NCI-H446 treated with DMSO at 0.1 percent for 48 hours (cell line): ENCODE measurements at places on chromosomes 1 and 21.

DNA sequence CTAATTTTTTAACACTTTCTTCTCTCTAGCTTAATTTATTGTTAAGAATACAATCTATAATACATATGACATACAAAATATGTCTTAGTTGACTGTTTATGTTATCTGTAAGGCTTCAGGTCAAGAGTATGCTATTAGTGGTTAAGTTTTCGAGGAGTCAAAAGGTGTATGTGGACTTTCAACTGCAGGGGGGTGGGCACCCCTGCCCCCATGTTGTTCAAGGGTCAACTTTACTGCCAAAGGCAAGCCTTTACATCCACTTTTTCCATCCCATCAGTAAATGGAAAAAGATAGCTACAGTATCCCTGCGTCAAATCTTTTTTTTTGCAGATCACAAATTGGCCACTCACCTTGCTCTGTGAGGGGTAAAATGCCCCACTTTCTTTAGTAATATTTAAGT, 6.3 kb downstream of the METTL18 start:
- DNase-seq, result no peak

DNA sequence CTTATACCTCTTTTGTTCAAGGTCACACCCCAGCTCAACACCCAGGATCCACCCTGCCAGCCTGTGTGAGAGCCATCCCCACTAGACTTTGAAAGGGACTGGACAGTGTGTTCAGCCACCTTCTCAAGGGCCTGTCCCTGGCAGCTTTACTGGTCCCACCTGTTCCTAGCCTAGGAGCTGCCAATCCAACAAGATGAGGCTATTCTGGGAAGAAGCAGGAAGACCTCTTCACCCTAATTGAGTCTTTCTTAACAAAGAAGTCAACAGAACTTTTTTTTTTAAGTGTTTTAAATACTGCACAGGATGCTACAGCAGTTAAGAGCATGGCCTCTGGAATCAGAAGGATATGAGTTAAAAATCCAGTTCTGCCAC, 95.8 kb upstream of the HOOK1 start:
- DNase-seq, result no peak

- DNase-seq, result no peak
Observed at GRCh38 chr21:31536138-31536537, 123.4 kb upstream of the SOD1 start.

DNA sequence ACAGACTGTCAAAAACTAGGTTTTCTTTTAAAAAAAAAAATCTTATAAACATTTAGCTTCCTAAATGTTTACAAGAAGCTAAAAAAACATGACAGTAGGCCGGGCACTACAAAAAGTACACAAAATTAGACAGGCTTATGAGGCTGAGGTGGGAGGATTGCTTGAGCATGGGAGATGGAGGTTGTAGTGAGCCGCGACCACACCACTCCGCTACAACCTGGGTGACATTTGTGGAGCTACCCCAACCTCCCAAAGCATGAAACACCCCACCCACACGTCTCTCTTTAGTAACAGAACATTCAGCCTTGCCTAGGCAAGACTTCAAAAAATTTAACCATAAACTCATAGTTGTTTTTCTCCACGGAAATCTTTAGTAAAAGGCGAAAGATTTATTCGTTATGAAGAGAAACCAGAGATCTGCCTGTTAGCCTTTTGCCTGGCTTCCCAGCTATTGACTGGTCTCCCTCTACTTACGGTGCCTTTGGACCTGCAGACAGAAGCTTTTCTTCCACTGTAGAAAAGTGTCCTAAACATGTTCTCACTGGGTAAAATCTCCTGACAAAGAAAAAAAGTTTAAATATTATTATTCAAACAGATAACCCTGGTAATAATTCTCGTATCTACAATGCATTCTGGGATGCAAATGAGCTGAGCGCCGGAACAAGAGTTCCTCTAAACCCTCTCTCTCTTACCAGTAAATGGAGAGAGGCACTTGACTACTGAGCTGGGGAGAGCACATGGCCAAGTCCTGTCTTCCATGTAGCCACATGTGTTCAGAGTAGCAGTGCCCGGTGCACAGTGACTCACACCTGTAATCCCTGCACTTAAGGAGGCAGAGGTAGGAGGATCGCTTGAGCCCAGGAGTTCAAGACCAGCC, 9.2 kb downstream of the RNU5D-1 start:
- peak; percentile 78 for DNase-seq

DNA sequence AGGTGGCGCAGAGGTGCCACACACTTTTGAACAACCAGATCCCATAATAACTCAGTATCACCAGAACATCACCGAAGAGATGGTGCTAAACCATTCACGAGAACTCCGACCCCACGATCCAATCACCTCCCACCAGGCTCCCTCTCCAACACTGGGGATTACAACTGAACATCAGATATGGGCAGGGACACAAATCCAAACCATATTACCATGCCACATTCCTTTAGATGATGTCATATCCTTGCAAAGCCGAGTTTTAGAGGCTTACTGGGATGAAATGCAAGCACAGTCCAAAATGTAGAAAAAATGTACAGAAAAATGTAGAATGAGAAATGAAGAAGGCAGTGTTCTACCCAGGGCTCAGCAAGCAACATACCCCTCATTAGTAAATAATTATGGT, 64.7 kb downstream of the SGIP1 start:
- DNase-seq, result no peak

DNA sequence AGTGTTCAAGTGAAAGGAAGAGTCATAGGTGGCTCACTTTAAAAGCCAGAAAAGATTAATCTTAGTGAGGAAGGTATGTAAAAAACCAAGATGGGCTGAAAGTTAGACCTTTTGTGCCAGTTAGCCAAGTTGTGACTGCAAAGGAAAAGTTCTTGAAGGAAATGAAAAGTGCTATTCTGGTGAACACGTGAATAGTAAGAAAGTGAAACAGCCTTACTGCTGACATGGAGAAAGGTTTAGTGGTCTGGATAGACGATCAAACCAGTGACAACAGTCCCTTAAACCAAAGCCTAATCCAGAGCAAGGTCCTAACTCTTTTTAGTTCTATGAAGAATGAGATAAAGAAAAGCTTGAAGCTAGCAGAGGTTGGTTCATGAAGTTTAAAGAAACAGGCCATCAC, 106.4 kb downstream of the CTH start:
- no peak for DNase-seq

DNA sequence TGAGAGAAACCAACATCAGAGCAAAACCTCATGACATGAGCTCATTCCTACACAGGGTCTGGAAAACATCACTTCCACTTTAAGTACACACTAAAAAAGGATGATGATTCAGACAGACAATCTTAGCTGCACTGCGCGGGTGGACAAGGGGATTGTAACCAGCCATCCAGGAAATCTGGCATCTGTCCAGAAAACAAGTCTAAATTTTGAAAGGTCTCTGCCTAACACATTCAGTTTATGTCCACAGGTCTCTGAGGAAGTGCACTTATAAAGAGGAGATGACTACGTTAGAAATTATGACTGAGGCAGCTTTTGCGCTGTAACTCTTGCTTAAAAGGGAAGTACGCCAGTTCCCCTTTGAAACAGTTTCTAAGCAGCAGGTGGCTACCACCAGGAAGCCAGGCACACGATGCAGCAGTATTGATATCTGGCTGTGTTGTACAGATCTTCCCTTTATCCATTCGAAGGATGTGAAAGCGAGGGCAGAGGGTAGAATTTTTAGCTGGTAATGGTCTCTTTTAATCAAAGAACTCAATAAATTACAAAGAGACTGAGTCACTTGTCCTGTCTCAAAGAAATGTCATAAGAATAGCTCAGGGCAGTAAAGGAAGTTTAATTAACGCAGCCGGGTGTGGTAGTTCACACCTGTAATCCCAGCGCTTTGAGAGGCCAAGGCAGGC, 128.0 kb downstream of the SETD4 start:
- DNase-seq, result no peak

DNA sequence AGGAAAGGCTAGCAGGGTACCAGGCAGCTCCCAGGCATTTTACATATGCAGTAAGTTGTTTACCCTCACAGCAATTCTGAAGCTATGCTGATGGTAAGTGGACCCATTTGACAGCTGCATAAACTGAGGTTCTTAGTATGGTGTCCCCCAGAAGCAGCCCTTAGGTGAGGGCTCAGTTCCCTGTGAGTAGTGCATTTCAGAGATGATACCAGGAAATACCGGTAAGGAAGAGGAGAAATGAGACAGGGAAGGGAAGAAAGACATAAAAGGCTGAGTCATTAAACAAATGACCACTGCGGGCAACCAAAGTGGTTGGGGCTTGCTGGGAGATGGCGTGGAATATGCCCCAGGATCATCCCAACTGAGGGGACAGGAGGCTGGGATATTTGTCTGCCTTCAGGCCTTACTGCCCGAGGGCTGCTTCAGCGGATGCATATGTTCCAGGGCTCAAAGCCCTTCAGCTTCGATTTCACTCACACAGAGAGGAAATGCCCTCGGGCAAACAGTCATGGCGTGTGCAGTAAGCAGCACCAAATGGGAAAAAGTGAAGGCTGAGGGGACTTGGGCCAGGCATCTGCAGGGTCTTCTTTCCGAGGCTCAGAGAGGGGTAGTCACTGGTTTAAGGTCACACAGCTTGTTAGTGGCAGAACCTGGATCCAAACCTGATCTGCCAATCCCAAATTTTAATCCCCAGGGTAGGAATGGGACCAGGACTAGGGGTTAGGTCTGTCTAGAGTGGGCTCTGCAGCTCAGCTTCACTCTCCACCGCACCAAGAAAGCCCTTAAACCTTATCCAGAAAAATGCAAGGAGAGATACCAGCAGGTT, 133.7 kb upstream of the RUNX3 start:
- DNase-seq, result no peak

DNA sequence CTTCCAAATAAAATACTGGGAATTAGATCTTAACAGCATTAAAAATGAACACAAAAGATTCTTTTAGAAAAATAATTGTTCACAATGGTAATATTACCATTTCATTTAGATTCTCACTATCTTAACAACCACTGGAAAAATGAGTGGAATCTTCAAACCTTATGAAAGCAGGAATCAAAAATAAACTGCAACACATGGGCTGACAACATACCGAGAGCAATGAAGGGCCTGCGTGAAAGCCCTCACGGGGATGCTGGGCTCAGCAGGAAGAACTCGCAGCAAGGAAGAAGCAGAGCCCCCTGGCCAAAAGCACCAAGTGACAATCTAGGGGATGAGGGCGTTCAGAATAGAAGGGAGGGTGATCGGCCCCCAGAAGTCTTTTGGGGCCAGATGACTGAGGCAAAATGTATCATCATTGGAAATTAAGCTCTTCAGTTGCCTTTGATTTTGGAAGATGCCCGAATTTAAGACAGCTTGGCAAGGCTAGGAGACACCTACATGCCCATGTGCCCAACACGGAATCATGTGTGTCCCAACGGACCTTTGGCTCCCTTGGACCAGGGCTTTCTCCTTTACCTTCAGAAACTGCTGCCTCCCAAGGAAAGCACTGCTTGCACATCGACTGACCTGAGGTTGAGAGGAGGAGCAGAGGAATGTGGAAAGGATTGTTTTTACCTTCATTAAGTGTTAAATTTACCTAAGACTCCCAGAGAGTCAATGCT, 103.9 kb downstream of the TGFBR3 start:
- DNase-seq, result no peak

DNA sequence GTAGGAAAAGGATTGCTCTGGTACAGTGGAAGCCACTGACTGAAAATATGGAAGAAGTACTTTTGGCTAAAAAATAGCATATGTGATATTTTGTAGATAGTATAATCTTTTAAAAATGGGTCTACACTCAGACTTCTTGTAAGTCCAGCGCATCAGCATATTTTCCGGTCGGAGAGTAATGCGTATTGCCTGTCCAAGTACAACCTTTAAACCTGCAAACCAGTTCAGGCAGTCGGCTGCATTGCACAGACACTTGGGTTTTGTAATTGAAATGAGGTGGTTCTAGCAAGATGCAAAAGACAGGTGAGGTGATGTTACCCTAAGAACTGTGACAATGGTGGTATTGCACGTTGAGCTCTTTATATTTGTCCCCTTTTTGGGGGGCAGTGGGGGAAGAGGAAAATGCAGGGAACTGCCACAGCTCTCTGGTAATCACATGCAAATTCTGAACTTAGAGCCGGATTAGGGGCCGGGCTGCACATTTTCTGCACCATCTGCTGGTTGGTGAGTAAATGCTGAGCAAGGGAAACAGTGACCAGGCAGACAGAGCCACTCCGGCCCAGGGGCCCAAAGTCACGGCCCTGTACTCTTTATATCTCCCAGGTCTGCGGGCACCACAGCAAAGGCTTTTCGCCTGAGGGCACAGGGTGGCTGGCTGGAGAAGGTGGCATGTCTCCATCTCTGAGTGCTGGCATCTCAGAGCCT, 2.3 kb downstream of the GPR137B start:
- DNase-seq, result no peak

DNA sequence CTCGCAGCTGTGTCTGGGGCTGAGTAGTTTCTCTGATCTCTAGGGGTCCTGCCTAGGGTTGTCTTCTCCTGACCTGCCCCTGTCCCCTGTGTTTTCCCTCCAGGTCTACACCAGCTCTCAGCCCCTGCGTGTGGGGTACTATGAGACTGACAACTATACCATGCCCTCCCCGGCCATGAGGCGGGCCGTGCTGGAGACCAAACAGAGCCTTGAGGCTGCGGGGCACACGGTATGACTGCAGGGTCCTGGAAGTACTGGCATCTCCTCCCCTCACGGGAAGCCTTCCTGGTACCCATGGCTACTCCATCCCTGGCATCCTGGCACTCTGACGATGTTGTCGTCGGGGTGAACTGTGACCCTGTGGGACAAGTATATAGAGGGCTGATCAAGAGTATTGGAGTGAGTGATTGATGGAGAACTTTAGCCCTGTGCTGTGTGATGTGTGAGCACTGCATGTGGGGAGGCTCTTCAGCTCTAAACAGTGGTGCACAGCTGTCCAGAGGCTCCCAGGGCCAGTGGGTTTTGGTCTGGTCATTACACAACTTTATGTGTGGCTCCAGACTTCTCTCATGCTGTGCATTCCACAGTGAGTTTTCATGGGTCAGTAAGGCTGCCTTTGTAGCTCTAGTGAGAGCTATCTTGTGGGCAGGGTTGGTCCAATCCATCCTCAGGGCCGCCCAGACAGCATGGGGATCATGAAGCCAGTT, 14.4 kb downstream of the FAAH start:
- DNase-seq, result no peak

DNA sequence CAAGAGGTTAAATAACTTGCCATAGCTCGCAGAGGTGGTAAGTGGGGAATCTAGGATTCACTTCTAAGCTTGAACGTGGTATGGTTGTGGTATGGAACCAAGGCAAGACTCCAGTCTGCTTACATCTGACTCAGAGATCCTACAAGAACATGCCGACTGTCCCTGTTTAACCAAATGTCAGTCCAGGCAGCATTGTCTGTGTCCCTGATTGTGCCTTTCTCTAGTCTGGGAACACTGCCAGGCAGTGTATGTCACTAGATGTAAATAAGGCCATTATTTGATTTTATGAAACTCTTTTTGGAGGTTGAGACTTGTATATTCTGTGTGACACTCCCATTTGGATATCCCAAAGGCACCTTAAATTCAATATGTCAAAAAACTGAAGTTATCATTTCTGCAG, 96.0 kb downstream of the NOS1AP start:
- no peak for DNase-seq
